PC-9 (cell line): ENCODE measurements at places on chromosomes 1 and 21. TPM values are rescaled to one million over a fixed set of nuclear protein-coding genes. Genes with fewer than 3 reads are reported as not detected.

- peaks cover 30% of the 10 kb centered on the region for H3K27me3 ChIP-seq
- no peak overlapping the region for H3K27ac ChIP-seq
- no peaks in the 10 kb centered on the region for H3K4me1 ChIP-seq
- H3K4me3 ChIP-seq, result no peak overlapping the region
These were observed 12.1 kb downstream of the ERG start for GRCh38 chr21:38486221-38486620.

DNA sequence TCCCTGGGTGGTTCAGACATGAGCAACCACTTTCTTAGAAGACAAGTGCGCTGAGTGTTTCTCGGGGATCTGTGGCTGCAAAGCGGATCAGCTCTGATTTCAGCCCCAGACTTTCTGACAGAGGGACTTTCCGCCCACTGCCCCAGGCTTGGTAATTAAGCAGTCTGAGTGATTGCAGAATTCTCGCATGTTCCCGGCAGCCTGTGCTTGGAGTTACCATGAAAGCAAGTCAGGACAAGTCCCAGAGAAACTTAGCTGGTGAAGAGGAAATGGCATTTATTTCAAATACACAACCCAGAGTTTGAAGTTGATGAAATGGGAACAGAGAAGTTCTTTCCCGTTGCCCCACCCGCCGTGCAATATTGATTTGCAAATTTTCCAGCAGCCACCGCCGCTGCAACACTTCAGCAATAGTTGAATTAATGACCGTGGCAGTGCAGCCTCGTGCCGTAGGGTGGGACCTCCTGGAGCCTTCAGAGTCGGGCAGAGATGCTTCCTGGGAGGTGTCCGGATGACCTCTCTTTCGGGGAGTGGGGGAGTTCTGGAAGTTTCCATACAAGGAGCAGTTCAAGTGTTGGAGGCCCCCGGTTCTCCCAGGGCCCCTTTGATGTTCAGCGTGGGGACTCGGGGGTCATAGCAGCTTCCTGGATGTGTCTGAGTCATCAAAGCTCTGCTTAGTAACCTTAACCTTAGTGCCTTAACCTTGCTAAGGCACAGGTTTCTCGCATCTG, 134.7 kb downstream of the KAZN start:
- H3K27me3 ChIP-seq, result peaks cover 42% of the 10 kb centered on the region
- no peaks in the 10 kb centered on the region for H3K36me3 ChIP-seq
- no peak overlapping the region for H3K4me3 ChIP-seq
- H3K4me1 ChIP-seq, result no peaks in the 10 kb centered on the region
- peak; percentile 50 for DNase-seq

GRCh38 chr1:12356004-12356890, 126.4 kb downstream of the VPS13D start:
- no peaks in the 10 kb centered on the region for H3K4me1 ChIP-seq
- H3K27me3 ChIP-seq, result no peaks in the 10 kb centered on the region
- H3K27ac ChIP-seq, result no peak overlapping the region
- no peaks in the 10 kb centered on the region for H3K36me3 ChIP-seq
- H3K4me3 ChIP-seq, result no peak overlapping the region
- DNase-seq, result no peak

GRCh38 chr1:151311589-151312331, 15.5 kb downstream of the PI4KB start:
- peak; percentile 78 for DNase-seq
- H3K27me3 ChIP-seq, result no peaks in the 10 kb centered on the region
- H3K27ac ChIP-seq, result peak overlapping the region; percentile 88
- peaks cover 21% of the 10 kb centered on the region for H3K4me1 ChIP-seq

DNA sequence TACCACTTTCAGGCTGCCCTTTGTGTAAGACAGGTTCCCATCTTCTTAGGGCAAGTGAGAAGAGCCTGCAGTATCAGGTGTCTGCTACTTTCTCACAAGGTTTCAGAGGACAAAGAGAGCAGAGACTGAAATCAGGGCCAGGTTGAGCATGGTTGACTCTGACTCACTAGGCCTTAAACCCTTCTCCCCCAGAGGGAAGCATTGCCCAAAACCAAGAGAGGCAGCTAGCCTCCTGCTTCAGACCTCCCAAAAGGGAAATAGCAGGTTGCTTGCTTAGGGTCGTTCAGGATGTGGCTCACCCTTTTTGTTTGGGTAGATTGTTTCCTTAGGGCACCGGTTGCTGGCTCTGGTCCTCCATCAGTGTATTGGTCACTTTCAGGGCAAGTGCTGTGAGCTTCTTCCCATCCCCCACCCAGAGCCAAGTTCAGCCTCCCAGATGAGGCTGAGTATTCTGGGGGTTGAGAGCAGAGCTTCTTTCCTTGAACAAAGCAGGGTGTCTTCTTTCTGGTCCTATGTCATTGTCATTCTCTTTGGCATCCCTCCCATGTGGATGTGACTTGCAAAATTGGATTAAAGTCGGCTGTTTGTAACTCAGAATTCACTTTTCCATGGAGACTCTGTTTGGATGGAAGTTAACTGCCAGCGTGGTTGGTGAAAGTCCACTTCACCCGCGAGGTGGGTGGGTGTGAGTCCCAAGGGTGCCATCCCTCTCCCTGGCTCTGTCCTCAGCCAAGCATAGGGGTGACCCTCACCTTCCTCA, 55.5 kb upstream of the GALNT2 start:
- no peak overlapping the region for H3K4me3 ChIP-seq
- DNase-seq, result no peak
- H3K4me1 ChIP-seq, result no peaks in the 10 kb centered on the region
- H3K36me3 ChIP-seq, result no peaks in the 10 kb centered on the region

MTMR11 gene
- 16.0 and 18.2 TPM in 2 replicates for total RNA-seq

TCHHL1 gene
- total RNA-seq, result not detected in 2 replicates

ALG14 gene
- 7.7 and 8.6 TPM in 2 replicates for total RNA-seq

CELA3A gene
- total RNA-seq, result not detected in 2 replicates

PLXNA2 gene
- total RNA-seq, result 10.2 and 15.6 TPM in 2 replicates
